ENCODE measurements at places on chromosomes 7 and 10.

- DNase-seq: no peak
These were observed 70.3 kb downstream of the PON1 start for GRCh38 chr7:95253986-95254385.

DNA sequence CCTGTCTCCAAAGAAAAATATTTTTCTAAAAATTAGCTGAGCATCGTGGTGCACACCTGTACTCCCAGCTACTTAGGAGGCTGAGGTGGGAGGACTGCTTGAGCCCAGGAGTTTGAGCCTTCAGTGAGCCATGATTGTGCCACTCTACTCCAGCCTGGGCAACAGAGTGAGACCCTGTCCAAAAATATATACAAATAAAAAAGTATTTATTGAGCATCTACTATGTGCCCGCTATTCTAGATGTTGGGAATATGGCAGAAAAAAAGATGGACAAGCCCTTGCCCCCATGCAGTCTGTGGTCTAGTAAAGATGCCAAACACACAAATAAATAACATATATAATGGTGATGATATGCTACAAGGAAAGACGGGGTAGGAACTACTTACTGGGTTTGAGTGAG is 4.3 kb upstream of the STX1A start:
- DNase-seq: no peak

- DNase-seq: peak; percentile 30
These were observed 755 bp downstream of the FAM171A1 start for GRCh38 chr10:15370212-15370855.

DNA sequence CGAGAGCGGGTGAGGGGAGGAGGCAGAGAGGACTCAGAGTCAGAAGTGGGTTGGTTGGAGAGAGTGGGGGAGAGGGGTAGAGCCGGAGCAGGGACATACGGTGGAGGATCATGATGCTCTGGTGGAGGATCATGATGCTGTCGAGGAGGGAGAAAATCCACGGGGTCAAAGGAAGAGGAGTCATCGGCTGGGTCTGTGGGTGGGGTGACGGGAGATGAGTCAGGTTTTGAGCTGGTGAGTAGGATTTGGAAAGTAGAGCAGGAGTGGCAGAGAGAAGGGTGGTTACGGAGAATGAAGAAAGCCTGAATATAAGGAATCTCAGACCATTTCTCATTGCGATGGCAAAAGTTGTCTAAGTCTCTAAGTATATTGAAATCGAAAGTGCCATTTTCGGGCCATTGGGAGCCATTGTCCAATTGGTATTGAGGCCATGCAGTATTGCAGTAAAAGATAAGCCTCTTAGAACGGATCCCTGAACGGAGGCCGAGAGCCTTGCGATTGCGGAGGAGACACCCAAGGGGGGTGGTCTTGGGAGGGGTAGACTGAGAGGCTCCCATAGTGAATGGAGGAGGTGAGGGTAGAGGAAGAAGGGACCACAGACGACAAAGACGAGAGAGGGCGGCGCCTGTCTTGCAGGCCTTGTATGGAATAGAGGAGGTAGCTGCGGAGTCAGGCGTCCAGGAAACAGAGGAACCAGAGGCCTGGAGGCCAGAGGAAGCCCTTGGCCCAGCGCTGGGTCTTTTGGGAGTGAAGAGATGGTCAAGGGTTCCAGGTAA is 23.8 kb downstream of the SCIN start:
- no peak for DNase-seq

- DNase-seq: peak; percentile 82
These were observed 77.8 kb downstream of the ATAD1 start for GRCh38 chr10:87740254-87740655.

GRCh38 chr10:71921324-71922027 is 42.7 kb upstream of the CHST3 start:
- DNase-seq: no peak
